Mesendoderm (in vitro differentiated cells): ENCODE measurements at places on chromosomes 5 and 9.

GRCh38 chr5:179679014-179679674 is 1.7 kb downstream of the CBY3 start:
- DNase-seq, result peak; percentile 93

- no peak for DNase-seq
These were observed 35.0 kb downstream of the ACTBL2 start for GRCh38 chr5:57447658-57448057.

- DNase-seq, result no peak
These were observed 48.8 kb upstream of the EDIL3 start for GRCh38 chr5:84433461-84433860.

DNA sequence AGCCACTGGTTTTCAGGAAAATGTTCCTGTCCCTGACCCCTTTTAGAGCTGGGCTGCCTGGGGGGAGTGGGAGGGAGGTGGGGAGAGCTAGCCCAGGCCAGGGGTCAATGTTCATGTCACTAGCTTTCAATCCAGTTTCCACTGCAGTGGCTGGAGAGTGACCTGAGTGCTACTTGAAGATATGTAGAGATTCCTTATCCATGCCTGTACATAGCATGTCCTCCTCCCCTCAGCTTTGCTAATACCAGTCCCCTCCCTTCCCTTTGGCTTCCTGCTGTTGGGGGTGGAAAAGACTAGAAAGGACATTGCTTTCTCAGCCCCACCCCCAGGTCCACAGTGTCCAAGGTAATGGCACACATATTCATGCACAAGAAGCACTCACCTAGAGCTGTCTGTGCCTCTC is 7.8 kb downstream of the DNAJB5 start:
- no peak for DNase-seq

GRCh38 chr5:68793993-68794392 is 299.8 kb upstream of the SLC30A5 start:
- no peak for DNase-seq

DNA sequence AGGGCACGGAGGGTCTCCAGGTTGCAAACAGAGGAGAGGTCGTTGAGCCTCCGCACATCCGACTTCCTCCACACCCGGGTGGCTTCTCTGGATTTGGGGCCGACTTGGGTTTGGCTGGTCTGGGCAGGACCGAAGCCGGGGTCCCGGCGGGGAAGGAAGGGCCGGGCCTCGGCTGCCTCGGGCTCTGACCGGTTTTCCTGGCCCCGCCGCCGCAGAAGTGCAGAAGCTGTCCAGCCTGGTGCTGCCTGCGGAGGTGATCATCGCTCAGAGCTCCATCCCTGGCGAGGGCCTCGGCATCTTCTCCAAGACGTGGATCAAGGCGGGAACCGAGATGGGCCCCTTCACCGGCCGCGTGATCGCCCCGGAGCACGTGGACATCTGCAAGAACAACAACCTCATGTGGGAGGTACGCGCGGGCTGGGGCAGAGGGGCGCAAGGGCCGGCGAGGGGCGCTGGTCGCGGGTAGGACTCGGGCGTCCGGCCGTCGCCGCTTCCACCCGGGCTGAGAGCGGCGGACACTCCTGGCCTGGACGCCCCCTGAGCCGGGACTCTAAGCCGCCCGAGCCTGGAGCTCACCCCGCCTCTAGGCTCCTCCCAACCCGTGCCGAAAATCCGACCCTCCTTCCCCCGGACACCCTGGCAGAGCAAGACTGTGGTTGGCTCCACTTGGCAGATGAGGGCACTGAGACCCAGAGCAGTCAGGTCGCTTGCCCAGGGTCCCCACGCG is 2.2 kb downstream of the PRDM12 start:
- no peak for DNase-seq

- DNase-seq, result peak; percentile 74
These were observed 312.4 kb downstream of the ARL15 start for GRCh38 chr5:53997736-53998627.

- DNase-seq, result no peak
These were observed 356.8 kb downstream of the ADGRV1 start for GRCh38 chr5:90915393-90915792.

- DNase-seq, result no peak
These were observed 1.3 kb upstream of the ERAP1 start for GRCh38 chr5:96808868-96809558.

GRCh38 chr9:21559402-21560280 is 77.5 kb upstream of the IFNE start:
- peak; percentile 73 for DNase-seq

GRCh38 chr9:3434594-3434993 is 91.2 kb downstream of the RFX3 start:
- no peak for DNase-seq

GRCh38 chr9:131559421-131560000 is 14.2 kb downstream of the PRRT1B start:
- no peak for DNase-seq

DNA sequence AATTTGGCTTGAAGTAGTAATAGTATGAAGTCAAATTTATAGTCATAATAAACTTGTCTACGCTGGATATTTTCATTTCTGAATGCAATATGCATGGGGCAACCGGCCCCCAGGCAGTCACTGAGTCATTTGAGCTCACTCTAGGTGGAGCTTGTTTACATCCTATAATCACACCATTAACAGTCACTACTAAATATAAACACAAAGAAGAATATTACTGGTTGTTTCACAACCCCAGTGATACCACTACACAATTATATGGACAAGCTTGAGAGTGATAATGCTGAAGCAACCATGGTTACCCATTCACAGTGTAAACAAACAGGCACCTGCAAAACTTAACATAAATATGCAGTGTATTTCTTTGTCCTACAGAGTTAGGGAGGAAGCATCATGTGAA is 68.7 kb downstream of the MARCHF3 start:
- DNase-seq, result peak; percentile 28

DNA sequence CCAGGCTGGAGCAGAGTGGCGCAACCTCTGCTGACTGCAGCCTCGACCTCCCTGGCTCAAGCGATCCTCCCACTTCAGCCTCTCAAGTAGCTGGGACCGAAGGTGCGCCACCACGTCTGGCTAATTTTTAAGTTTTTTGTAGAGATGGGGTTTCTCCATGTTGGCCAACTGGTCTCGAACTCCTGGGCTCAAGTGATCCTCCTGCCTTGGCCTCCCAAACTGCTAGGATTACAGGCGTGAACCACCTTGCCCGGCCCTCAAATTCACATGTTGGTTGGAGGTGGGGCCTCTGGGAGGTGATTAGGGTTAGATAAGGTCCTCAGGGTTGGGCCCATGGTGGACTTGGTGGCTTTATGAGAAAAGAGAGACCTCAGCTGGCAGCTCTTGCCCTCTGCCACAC is 10.1 kb downstream of the LCN12 start:
- DNase-seq, result no peak

GRCh38 chr5:81205058-81205457 is 28.1 kb upstream of the CKMT2 start:
- peak; percentile 30 for DNase-seq

DNA sequence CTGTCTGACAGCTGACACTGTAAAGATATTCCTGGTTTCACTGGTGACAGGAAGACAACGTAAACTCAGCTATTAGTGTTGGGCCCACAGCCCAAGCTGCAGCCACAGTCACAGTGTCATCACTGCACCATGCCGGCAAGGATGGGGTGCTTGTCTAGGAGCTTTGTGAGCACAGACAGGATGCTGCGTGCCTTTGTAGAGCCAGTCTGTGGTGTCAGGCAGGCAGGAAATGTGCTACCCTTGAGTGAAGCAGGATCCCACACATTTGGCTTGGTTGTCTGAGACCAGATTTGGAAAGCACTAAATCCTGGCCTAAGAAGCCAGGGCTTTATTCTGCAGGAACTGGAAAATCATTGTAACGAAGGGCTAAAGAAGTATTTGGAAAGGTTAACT is 121.6 kb upstream of the ADAMTS16 start:
- DNase-seq, result no peak
